SK-N-SH treated with all-trans-retinoic acid at 6 μM for 48 hours (cell line): ENCODE measurements at places on chromosomes 13 and 19.

- ATAC-seq = peak; percentile 71
Measured at GRCh38 chr19:44808463-44809371, at the start of gene BCAM. Gene BCAM (plus strand): TSS chr19:44809103. CDS start chr19:44809125, 22 bp downstream.

GRCh38 chr13:59846845-59847620 is 316.7 kb downstream of the DIAPH3 start:
- ATAC-seq = no peak

- ATAC-seq = no peak
Measured at GRCh38 chr19:31718898-31719297, 369.7 kb upstream of the TSHZ3 start.

DNA sequence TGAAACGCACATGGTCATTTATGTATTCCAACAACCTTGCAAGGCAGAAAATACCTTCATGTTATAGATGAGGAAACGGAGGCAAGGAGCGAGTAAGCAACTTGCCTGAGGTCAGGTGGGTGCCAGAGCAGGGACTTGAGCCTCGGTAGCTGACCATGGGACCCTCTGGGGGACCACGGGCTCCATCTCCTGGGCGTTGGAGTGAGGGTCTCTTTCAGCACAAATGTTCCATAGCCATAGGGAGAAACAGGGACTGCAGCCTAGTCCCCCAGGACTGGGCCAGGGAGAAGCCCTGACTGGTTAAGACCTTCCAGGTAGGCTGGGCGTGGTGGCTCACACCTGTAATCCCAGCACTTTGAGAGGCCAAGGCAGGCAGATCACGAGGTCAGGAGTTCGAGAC is 38.4 kb upstream of the ADGRE5 start:
- ATAC-seq = no peak

GRCh38 chr19:14113762-14114414 is 3.7 kb downstream of the PRKACA start:
- no peak for ATAC-seq

- ATAC-seq = peak; percentile 34; the same call in 1 of the 3 replicates
Measured at GRCh38 chr13:52711286-52711685, 28.3 kb downstream of the CNMD start.

DNA sequence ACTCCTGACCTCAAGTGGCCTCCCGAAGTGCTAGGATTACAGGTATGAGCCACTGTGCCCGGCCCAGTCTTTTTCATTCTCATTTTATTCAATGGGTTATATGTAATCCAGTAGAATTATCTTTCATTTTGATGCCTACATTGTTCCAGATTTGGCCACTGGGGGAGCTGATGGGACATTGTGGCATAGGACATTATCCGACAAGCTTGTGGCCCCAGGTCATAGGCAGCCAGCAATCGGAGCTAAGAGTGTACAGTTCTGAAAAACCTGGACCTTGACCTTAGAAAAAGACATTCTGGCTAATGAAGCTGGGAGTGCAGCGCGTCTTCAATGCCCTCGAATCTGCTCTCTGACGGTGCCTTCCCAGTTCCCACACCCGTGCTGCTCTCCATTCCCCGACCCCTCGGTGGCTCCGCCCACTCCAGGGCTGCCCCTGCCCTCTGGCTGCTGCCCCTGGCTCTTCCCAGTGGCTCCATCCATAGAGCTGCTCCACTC is 108.7 kb downstream of the TEX29 start:
- peak; percentile 80 for ATAC-seq

DNA sequence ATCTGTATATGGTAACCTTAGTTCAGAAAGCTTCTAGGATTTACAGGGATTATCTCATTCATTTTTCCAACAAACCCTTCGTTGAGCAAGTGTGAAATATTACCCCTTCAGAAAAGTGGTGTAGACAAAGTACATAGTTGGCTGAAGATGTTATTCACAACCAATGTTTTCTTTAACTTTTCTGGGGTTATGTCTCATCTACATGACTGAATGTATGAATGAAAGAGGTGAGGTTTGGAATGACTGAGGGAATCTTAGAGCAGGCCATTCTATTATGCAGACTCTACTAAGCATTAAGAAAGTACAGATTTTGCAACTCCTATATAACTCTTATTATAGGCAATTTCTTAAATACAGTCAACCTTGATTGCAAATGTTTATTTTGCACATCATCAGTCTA is 167.2 kb downstream of the NDFIP2 start:
- ATAC-seq = peak; percentile 13

DNA sequence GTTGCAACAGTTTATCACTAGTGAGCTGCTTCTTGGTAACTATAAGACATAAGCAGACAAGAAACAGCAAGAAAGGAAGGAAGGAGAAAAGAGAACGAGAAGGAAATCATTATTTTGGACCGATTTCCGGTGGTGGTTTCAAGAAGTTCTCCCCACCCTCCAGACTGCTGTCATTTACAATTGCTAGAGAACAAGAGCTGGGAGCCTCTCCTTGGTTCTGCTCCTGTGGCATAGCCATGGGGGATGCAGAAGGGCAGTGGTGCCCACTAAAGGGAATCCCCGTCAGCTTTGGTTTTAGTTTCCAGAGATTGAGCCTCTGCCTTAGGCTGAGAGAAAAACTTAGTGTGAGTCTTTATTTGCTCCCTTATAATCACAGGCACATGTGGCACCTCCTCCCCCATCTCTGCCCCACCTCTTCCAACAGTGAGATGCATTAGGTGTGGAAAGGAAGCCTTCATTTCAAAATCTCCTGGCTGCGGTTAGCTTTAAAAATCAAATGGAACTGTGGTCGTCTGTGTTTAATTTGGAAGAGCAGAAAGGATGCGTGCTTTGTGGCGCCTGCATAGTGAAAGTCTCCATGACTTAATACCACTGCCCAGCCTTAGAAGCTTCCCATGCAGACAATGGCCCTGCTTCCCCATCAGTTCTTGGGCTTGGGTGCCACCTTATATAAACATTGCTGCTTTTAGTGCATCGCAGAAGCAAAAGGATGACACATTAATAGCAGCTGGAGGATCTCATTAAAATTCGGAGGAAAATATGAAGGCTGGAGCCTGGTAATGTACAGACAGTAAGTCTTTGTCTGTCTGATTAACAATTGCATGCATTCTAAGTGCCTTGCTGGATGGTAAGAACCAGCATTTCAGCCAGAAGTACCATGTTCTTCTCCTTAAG is 25.0 kb downstream of the LRCH1 start:
- ATAC-seq = peak; percentile 41

DNA sequence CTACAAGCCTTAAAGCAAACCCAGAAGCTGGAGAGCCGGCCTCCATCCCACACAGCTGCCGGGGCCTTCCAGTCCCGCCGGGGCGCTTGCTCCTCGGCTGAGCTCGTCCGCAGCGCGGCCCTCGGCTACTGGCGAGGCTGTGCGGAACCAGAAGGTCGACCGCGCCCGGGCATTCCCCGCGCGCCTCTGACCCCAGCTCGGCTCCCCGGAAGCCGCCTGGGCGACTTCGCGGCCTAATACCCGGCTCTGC is 863 bp downstream of the ANKRD10 start:
- peak; percentile 1 for ATAC-seq

DNA sequence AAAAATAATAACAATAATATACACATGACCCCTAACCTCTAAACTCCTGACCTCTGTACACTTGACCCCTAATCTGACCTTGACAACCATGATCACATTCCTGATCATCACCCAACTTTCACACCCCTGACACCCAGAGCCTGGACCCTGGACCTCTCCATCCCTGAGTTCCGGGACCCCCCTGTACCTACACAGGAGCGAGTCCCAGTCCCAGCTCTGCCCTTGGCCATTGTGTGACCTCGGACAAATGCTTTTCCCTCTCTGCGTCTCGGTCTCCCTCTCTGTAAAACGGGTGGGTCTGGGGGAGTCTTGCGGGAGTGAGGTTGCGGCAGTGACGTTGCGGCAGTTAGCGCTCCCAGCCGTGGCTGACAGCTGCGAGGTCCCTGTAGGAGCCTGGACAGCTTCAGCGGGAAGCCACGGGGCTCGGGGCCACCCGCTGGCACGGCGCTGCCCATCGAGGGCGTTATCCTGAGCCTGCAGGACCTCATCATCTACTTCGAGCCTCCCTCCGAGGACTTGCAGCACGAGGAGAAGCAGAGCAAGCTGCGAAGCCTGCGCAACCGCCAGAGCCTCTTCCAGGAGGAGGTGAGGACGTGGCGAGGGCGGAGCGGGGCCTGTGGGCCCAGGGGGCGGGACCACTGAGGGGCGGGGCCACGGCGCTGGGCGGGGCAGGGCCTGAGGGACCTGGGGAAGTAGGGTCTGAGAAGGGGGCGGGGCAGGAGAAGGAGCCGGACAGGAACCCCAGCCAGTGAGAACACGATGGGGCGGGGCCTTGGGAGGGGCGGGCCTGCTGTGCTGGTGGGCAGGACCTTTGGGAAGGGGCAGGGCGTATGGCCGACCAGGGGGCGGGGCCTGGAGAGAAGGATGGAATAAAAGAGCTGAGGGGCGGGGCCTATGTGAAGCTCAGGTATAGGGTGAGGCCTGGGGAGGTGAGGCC is 19.2 kb downstream of the RYR1 start:
- ATAC-seq = peak; percentile 22; the same call in 2 of the 3 replicates

- no peak for ATAC-seq
Measured at GRCh38 chr19:44232867-44233266, 20.5 kb downstream of the ZNF227 start.

DNA sequence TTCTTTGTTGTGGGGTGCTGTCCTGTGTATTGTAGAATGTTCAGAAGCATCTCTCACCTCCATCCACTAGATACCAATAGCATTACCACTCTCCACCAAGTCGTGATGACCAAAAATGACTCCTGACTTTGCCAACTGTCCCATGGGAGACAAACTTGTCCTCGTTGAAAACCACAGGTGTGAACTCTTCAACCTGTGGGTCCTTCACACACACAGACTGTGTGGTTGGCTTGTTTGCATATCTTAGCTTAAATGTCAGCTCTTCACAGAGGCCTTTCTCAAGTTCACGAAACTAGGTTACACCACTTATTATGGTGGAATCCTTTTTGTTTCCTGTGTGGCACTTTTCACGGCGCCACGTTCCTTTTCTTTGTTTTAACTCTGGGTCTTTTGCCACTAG is 6.8 kb downstream of the GPC5 start:
- ATAC-seq = no peak

- ATAC-seq = no peak
Measured at GRCh38 chr19:4322942-4323665, 15.5 kb downstream of the STAP2 start.

GRCh38 chr13:113184568-113185440 is 23.7 kb downstream of the PCID2 start:
- ATAC-seq = no peak

DNA sequence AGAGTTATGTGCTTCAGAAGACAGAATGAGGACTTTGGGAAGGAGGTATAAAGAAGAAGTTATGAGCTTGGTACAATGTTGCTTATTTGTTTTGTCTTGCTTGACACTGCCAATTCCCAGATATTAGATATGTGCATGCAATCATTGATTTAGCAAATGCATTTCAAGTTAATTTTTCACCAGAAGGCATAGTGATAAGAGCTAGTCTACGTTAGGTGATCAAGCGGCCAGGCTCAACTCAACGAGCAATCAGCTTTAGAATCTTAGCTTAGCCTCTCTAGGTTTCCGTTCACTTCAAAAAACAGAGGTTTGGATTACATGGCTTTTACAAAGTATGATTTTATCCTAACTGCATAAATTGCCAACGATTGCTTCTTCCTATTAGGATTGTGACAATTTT is 81.6 kb upstream of the POSTN start:
- no peak for ATAC-seq

DNA sequence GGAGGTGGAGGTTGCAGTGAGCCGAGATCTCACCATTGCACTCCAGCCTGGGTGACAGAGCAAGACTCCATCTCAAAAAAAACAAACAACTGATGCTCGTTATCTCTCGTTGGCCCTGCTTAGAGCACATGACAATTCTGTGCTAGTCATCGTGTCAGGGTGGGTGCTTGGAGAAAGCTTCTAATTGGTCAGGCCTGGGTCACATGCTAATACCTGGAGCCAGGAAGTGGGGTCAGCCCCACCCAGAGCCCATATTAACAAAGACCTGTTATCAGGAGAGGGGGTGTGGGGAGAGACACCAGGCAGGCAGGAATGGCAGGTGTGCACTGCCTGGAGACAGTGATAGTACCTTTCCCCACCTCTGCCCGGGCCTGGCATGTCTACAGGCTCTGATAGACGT is 84.9 kb downstream of the DPF1 start:
- ATAC-seq = no peak
